H1 (cell line): ENCODE measurements at places on chromosomes 16 and 17. TPM values are rescaled to one million over a fixed set of nuclear protein-coding genes. Genes with fewer than 3 reads are reported as not detected.

Gene PABPN1L
- total RNA-seq, result not detected in 2 replicates

Gene MYO15A
- 1.5 and 1.6 TPM in 2 replicates for total RNA-seq

Gene MAF
- 2.7 TPM in 2 replicates for total RNA-seq

Gene KIF18B
- total RNA-seq, result 58.1 and 59.4 TPM in 2 replicates

Gene ACBD4
- 9.3 and 10.7 TPM in 2 replicates for total RNA-seq

Gene ITGAD
- total RNA-seq, result not detected in 2 replicates

- H3K4me3 ChIP-seq, result no peak overlapping the region
- H3K27ac ChIP-seq, result no peak overlapping the region
- no peak for DNase-seq
These were observed 296.1 kb downstream of the CNTNAP4 start for GRCh38 chr16:76573281-76573680.

GRCh38 chr17:74282587-74283370 lies 8.7 kb downstream of the DNAI2 start:
- H3K27ac ChIP-seq, result no peak overlapping the region
- H3K27me3 ChIP-seq, result no peaks in the 10 kb centered on the region
- H3K36me3 ChIP-seq, result no peaks in the 10 kb centered on the region
- peaks cover 6% of the 10 kb centered on the region; the same call in 1 of the 2 replicates for H3K4me1 ChIP-seq
- no peak for DNase-seq

- H3K4me3 ChIP-seq, result no peak overlapping the region
- peaks cover 2% of the 10 kb centered on the region for H3K4me1 ChIP-seq
- no peaks in the 10 kb centered on the region for H3K27me3 ChIP-seq
- no peak for DNase-seq
- H3K27ac ChIP-seq, result no peak overlapping the region
- H3K36me3 ChIP-seq, result peaks cover 7% of the 10 kb centered on the region; the same call in 1 of the 2 replicates
These were observed 4.0 kb upstream of the PPP1R27 start for GRCh38 chr17:81838753-81839255.

DNA sequence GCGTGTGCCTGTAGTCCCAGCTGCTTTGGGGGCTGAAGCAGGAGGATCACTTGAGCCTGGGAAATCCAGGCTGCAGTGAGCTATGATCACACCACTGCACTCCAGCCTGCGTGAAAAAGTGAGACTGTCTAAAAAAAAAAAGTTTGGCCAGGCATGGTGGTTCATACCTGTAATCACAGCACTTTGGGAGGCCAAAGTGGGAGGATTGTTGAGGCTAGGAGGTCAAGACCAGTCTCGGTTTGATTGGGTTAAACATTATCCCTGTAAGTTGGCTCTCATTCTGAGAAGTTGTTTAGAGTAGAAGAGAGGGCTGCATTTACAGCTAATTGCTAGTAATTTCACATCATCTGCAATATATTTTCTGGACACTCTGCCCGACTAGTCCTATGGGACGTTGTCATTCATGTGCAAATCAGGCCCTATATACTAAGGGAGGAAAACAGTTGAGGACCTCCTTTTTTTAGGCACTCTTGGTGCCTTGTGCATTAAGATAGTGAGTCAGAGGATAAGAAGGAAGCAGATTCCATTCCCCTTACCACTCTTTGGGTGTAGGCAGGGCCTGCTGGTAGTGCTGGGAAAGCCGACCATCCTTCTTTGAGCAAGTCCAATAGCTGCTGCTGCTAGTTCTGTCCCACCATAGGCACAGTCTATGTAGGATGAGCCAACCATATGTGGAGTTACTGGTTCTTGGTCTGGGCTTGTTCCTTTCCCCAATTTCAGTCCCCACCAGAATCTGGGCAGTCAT lies 18.7 kb downstream of the HMOX2 start:
- H3K27me3 ChIP-seq, result no peaks in the 10 kb centered on the region
- no peak overlapping the region for H3K4me3 ChIP-seq
- DNase-seq, result no peak
- no peaks in the 10 kb centered on the region for H3K4me1 ChIP-seq
- no peaks in the 10 kb centered on the region for H3K36me3 ChIP-seq

DNA sequence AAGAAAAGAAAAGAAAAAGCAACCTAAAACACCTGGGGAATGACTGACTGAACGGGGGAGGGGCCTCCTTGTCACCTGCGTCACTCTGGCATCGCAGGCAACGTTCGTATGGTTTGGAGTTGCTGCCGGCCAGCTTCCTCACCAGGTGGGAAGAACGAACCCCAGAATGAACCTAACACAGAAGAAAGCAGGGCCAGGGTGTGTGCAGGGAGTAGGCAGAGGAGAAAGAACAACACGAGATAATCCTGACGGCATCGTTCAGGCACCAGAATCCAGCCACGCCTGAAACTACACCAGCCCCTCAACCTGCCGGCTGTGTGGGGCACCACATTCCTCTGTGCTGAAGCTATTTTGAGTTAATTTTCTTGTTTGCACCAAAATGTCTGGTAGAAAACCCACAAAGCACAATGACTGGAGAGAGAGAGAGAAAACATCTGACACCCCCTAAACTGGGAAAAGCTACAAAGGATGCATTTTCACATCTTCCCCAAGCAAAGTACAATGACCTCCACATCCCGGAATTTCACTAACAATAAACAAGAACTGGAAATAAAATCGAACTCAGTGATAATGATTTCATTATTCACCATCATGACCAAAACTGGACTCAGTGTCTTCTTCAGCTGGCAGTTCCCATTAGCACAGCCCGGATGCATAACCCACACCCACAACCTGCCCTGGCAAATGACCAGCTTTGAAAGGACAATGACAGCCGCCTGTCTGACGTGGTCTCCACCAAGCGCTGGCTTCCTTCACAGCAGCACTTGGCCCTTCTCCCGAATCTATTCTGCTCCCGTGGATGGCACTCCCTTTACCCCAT lies 23.6 kb downstream of the RAB40B start:
- no peaks in the 10 kb centered on the region for H3K27me3 ChIP-seq
- no peak for DNase-seq
- H3K27ac ChIP-seq, result no peak overlapping the region
- no peaks in the 10 kb centered on the region for H3K4me1 ChIP-seq
- no peak overlapping the region for H3K4me3 ChIP-seq

DNA sequence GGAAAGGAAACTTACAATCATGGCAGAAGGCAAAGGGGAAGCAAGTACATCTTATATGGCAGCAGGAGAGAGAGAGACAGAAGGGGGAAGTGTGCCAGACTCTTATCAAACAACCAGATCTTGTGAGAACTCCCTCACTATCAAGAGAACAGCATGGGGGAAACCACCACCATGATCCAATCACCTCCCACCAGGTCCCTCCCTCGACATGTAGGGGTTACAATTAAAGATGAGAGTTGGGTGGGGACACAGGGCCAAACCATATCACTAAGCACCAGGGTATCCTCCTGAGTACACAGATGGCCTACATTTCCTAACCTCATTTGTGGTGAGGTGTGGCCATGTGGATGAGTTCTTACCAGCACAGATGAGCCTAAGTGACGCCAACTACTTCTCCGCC lies 348.6 kb upstream of the ZFHX3 start:
- H3K4me3 ChIP-seq, result no peak overlapping the region
- no peaks in the 10 kb centered on the region for H3K4me1 ChIP-seq
- H3K27ac ChIP-seq, result no peak overlapping the region
- H3K27me3 ChIP-seq, result no peaks in the 10 kb centered on the region
- no peak for DNase-seq
- H3K36me3 ChIP-seq, result no peaks in the 10 kb centered on the region

- H3K36me3 ChIP-seq, result no peaks in the 10 kb centered on the region
- H3K4me1 ChIP-seq, result peaks cover 10% of the 10 kb centered on the region
- no peak for DNase-seq
These were observed 957.1 kb upstream of the RBFOX1 start for GRCh38 chr16:6375465-6376075.

DNA sequence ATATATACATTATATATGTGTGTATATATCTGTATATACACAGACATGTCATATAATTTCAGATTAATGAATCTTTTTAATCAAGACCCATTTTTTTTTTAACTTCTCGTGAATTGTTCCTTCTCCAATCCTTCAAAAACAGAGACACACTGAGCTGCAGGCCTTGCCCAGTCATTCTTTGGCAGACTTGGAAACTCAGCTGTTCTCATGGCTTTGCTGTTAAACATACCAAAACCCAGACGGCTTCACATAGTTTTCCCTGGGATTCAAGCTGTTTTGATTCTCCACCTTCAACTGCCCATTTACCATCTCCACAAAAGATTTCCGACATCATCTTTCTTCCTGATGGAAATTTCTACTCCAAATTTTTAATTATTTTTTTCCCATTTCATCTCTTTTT lies 148.7 kb downstream of the KCNJ2 start:
- no peaks in the 10 kb centered on the region for H3K36me3 ChIP-seq
- H3K27ac ChIP-seq, result no peak overlapping the region
- DNase-seq, result no peak
- H3K4me1 ChIP-seq, result no peaks in the 10 kb centered on the region
- H3K4me3 ChIP-seq, result no peak overlapping the region

DNA sequence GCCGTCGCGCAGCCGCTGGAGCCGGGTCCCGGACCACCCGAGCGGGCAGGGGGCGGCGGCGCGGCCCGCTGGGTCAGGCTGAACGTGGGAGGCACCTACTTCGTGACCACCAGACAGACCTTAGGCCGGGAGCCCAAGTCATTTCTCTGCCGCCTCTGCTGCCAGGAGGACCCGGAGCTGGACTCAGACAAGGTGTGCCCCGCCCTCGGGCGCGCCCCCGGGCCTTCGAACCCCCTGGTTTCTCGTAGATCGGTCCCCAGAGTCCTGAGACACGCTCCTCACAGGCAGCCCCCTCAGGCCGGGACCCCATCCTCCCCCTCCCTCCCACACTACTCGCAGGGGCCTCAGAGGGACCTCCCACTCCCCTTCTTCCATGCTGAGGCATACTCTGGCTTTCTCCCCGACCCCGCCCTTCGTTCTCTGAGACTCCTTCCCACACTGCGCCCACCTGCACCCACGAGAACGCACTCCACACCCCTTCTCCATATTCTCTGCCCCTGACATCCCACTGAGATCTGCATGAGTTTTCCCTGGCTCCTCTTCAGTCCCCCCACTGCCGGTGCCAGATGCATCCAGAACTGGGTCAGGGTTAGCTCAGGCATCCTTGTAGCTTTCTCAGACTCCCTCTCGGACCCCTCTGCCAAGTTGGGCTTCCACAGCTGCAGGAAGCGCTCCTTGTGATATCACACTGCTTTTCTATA lies 523 bp downstream of the KCTD2 start:
- H3K4me1 ChIP-seq, result peaks cover 4% of the 10 kb centered on the region; the same call in 1 of the 2 replicates
- H3K27me3 ChIP-seq, result no peaks in the 10 kb centered on the region
- peaks cover 12% of the 10 kb centered on the region for H3K36me3 ChIP-seq
